GM19239 (cell line): ENCODE measurements at places on chromosomes 12 and 14.

DNA sequence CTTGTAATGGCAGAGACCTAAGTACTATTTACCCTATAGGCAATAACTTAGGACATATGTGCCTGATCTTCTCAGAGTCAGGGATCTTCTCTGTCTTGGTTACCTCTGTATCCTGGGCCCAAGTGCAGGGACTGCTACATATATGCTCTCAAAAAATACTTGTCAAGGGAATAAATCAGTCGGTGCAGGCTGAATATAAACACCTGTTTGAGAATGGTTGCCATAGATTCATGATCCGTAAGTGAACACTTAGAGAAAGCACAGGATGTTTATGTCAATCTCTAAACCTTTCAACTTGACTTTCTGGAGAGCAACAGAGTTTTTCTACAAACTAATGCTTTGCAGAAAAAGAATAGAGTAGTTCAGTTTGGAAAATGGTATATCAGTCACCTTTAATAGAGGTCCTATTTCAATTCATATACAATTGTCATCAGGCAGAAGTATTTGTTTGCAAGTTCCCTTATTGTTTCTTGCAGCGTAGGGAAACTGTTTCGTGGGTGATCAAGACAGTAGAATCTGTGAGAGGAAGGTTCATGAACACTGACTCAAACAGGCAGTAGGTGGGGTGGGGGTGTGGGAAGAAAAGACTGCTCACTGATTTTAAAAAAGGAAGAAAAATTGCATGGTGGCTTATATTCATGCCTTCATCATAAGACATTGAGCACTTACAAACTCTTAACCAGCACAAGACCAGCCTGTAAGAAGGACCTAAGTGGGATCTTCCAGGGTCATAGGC, 6.0 kb upstream of the UBE2N start:
- DNase-seq, result no peak

DNA sequence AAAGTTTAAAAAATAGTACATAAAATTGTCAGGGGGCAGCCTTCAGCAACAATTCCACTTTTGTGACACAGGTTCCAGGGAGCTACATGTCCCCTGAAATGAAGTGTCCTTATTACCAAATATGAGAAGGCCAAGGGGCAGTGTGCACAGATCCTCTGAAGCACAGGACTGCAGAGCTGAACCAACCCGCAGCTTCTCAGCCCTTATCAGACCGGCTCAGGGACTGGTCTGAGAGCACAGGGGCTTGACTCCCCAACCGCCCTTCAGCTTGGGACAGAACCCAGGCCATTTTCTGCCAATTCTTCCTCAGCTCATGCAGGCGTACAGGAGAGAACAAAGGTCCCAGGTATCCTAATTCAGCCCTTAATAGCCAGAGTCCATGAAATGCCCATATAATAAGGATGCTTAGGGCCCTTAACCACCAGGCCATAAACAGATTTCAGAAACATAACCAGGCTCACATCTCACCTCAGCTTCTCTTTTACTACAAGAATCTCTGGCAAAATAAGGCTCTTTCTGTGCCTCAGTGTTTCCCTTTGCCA, 221.3 kb downstream of the ANO2 start:
- DNase-seq, result no peak

GRCh38 chr12:130716969-130717366, 869 bp upstream of the RIMBP2 start:
- no peak for DNase-seq

GRCh38 chr12:98154850-98155249, 360.5 kb upstream of the TMPO start:
- DNase-seq, result no peak

DNA sequence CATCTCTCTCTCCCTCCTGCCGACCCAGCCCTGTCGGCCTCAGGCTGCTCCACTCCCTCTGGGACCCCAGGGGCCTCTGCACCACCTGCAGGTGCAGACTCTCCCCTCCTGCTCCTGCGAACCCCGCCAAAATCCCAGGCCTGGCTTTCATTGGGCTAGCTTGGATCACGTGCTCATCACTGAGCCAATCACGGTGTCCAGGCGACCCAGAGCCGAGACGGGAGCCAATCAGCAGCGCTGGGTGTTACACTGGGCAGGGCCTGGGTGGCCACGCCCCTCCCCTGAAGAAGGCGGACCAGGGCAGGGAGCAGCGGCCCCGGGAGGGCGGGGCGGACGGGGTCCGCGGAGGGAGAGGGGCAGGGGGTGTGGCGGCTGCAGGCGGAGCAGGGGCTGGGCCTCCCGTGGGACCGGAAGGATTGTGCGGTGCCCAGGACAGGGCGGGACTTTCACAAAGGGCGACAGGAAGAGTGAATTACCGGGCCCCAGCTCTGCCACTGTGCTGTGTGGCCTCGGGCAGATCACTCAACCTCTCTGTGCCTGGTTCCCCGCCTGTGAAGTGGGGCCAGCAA, 66.6 kb upstream of the FBRSL1 start:
- DNase-seq, result no peak

DNA sequence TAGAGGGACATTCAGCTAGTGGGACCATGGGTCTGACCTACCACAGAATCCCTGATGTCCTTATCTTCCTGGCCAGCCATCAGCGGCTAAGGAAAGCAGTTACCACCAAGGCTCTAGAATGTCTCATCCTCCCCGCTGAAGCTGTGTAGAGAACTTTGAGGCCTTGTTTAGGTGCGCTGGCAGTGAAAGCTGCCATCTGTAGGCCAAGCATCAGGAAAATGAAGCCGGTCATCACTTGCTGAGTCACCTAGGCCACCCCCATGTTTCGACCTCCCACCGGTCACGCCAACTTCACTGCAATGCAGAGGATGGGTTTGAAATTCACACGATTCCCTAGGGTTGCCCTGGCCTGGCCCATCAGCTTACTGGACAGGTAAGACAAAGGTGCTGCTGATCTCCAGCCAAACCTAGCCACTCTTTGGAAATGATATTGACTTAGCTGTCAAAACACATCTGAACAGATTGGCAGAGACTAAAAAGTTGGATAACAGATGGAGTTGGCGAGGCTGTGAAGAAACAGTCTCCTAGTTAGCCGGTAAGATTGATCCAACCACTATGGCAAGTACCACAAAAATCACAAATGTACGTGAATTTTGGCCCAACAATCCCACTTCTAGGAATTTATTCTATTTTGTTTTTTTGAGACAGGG, 52.0 kb downstream of the NOS1 start:
- DNase-seq, result no peak

DNA sequence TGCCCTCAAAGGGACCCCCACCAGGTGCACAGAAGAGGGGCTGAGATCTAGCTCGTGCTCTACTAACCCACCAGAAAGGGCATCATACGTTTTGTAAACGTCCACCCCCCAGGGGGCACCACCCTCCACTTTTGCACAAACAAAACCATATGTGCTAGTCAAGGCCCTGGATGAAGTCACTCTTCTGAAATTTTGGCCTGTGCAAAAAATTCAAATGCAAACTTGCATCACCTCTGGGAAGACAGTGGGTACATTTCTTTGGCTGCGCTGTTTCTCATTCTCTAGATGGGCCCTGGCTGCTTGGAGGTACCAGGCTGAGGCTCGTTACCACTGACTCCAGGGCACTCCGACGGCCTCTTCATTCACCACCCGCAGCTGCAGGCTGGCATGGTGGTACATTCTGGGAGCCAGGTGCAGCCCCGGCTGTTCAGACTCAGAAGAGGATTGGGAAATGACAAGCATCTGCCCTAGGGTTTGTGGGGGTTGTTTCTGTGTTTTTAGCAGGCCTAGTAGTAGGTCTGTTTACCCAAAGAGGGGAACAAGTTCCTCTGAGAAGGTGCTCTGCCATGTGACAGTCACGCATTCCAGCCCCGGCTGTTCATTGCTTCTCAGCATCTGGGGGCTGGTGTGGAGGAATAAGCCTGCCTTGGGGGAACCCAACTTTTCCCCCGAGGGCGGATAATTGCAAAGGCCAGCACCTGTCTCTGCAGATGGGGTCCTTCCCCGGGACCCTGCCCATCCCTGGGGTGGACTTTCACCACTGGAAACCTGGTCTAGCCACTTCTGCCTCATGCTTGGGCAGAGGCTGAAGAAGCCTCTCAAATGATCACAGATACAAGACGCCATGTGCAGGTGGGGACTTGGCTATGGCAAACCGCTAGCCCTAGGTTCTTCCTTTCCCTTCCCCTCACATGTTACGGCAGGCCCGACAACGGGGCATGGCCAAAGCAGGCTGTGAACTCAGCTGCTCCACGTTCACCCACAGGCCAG, 147.6 kb downstream of the DPF3 start:
- DNase-seq, result no peak
